ENCODE measurements at places on chromosomes 12 and 14.

- DNase-seq: no peak
Measured at GRCh38 chr12:34163443-34163842, 141.1 kb downstream of the ALG10 start.

DNA sequence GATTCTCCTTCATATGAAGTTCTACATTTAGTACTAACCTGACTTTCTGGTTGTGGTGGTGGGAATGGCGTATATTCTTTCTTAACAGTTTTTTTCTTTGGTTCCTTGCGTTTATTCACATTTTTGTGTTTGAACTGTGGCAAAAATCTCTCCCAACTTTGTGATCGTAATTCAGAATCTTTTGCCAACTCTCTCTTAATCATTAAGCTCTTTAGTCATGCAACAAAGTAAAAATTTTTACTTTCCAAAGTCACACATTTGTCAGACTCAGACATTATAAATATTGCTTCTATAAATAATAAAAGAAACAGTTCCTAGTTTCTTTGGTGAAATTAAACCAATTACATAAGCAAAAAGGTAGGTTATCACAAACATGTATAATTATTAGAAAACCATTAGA is 7.5 kb downstream of the KRR1 start:
- DNase-seq: no peak

GRCh38 chr12:68771223-68771925 is 25.4 kb downstream of the SLC35E3 start:
- DNase-seq: no peak

GRCh38 chr12:106766393-106766826 is 8.1 kb upstream of the RIC8B start:
- no peak for DNase-seq

DNA sequence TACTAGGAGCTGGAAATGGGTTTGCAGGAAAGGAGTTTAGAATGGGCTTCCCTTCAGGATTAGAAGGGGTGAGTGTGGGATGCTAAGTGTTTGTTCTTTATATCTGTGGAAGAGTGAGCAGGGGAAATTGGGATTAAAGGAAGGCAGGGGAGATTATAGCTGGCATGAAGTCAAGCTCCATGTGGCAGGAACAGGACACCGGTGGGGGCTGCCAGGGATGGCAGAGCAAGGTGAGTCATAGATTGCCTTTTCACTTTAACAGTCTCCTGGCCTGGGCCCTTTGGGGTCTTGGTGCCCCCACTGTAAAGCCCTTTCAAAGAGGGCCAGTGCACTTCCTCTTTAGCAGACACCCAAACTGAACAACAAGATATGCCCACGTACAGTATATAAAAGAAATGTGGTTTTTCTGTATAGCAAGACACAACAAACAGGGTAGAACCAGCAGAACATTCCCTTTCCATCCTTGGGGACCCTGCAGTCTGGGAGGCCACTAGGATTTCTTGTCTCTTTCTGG is 23.1 kb upstream of the FBXO21 start:
- no peak for DNase-seq

DNA sequence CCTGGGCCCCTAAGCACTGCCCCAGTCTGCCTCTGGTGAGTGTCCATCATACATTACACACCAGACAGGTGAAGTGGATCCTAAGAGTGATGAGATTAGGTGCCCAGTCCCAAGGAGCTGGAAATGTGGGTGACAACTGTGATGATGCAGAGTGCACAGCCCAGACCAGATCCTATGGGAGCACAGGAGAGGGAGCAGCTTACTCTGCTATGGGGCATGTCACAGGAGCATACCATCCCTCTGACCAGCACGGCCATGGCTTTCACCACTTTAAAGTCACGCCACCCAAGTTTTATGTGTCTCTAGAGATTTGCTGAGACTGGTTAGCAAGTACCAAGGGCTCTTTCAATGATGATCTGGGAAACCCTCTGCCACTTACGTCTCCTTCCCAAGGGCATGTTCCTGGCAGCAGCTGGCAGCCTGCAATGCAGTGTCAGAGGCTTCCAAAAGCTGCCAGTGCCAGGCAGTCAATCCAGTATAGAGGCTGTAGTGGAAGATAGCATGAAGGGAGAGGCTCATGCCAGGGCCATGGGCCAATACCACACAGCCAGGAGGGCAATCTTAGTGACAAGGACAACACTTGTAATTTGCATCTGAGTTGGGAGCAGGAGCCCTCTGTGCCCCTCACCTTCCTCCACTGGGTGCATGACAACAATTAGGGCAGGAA is 40.2 kb downstream of the STAB2 start:
- no peak for DNase-seq

- no peak for DNase-seq
Measured at GRCh38 chr14:79986251-79986650, 225.1 kb downstream of the DIO2 start.

- DNase-seq: no peak
Measured at GRCh38 chr14:89393222-89393745, 23.7 kb downstream of the FOXN3 start.

- DNase-seq: no peak
Measured at GRCh38 chr14:56118611-56119181, 485 bp downstream of the PELI2 start.

DNA sequence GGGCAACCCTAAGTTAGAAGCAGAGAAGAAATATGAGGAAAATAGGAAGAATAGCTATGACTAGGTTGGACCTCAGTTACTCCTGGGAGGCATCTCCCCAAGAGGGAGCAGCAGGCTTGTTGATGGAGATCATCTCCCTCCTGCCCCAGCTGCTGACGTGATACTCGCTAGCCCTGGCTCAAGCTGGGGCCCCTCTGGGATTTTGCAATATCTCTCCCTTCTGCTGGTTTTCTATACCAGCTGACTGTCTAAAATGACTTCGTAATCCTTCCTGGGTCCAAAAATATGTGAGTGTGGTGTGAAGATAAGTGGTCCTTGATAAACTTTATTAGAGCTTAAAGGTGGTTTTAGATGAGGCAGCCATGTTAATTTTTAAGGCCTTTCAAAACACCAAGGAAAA is 4.5 kb upstream of the HECTD4 start:
- no peak for DNase-seq

GRCh38 chr12:47194501-47194900 is 114.7 kb upstream of the AMIGO2 start:
- DNase-seq: no peak

DNA sequence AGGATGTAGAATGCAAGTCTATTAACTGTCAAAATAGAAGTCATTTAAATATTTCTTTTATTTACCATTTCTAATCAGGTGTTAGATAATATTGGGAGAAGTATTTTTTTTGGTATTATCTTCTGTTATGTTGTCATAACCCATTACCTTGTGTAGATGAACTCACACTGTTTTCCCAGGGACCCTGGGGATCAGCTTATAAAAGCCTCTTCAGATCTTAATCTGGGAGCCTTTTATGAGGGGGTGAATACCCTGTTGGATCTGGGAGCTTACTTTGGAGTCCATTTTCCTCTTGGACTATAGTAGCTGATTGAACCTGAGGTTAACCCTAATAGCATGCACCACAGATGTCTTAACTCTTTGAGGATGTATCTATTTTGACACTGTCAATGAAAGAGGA is 176.3 kb upstream of the ATP2B1 start:
- DNase-seq: no peak

DNA sequence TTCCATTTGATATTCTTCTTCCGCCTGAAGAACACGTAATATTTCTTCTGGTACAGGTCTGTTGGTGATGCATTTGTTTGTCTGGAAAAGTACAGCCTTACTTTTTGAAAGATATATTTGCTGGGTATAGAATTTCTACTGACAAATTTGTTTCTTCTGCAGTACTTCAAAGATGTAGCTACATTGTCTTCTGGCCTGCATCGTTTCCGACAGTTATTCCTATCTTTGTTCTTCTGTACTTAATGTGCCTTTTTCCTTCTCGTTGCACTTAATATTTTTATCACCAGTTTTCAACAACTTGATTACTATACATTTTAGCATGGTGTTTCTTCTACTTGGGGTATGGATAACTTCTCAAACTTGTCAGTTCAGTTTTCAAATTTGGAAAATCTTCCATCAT is 47.1 kb downstream of the SENP1 start:
- no peak for DNase-seq

DNA sequence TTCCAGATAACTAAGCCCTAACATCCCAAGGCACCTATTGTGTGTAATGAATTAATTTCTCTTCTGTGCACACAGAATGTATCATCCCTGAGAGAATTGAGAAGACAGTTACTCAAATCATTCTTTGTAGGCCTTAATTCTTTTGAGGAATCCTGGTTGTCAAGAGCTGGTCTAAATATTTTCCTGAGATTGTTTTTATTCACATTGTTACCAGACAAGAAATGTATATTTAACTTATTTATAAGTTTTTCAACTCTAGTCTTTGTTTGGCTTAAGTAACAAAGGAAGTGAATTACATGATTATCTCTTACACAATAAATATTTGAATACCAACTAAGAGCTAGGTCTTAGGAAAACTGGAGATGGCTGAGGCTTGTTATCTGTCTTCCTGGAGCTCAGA is 169.4 kb downstream of the DACT1 start:
- no peak for DNase-seq

GRCh38 chr12:104588047-104588920 is 131.5 kb downstream of the CHST11 start:
- DNase-seq: no peak

GRCh38 chr14:68384335-68384734 is 408.5 kb downstream of the ZFP36L1 start:
- DNase-seq: no peak

- DNase-seq: no peak
Measured at GRCh38 chr14:29926701-29927375, 809 bp downstream of the PRKD1 start.

DNA sequence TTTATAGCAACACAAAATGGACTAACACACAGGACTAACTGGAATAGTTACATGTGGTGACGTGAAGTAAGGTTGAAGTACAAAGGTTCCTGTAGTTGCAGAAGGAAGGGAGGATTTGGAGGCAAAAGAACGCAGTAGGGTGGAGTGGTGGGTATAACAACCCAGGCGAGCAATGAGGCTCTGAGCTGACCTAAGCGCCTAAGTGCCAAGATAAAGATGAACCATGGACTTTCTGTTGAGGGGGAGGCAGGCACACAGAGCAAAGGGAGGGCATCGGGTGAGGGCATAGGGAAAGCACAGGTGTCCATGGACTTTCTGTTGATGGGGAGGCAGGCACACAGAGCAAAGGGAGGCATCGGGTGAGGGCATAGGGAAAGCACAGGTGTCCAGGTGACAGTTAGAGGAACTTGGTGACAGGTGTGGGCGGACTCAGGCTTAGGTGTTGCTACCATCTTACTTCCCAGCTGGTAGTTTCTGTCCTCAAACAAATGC is 15.2 kb downstream of the SCNN1A start:
- DNase-seq: no peak
